ENCODE measurements at places on chromosomes 5 and 9.

DNA sequence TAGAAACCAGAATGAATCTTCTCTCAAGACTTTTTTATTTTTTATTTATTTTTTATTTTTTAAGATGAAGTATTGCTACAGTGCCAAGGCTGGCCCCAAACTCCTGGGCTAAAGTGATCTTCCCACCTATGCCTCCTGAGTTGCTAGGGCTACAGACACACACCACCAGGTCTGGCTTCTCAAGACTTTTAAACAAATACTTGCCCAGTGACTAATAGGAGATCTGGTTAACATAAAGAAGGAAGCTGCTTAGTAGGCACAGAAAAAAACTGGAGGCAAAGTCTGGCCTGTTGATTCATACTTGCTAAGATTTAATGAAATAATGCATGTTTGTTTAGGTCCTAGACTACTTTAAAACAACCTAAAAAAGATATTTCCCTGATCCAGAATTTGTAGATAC is 43.8 kb downstream of the SLC38A9 start:
- peak; percentile 81 for DNase-seq

GRCh38 chr5:1044117-1044516 is 35.5 kb downstream of the NKD2 start:
- DNase-seq: no peak

- DNase-seq: peak; percentile 56
Observed at GRCh38 chr5:117497601-117498000, 923.0 kb upstream of the SEMA6A start.

DNA sequence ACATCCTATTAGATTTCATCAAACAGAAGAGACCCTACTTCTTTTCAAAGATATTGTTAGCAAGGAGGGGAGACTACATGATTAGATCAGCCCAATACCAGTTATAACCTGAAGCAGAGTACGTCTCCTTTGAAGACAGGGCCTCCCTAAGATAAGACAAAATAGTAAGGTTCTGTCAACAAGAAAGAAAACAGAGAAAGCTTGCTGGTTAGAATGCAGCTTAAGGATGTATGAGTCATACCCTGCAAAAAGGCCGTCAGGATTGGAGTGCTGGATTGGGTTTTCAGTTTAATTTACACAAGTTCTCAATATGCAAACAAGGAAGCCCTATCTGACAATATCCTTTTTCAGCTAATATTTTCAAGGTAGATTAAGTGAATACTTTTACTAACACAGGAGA is 1581.2 kb upstream of the WWC1 start:
- no peak for DNase-seq

- no peak for DNase-seq
Observed at GRCh38 chr9:82893549-82893948, 169.4 kb downstream of the RASEF start.

- DNase-seq: peak; percentile 97
Observed at GRCh38 chr5:91280362-91281269, 102.5 kb downstream of the ARRDC3 start.

DNA sequence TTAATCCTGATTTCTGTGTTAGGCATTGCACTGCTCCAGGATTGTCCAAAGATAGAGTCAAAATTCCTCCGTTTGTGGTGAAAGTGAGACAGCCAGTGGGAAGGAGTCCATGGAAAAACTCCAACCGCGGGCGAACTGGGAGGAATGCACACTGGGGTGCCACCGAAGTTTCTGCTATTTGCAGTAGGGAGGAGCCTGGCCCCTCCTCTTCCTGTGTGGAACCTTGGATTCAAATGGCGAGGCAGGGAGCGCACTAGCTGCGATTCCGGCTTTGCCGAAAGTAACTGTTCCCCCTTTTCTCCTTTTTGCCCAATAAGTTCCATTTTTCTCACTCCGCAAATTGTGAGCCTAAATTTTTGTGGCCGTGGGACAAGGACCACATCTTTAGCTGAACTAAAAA is 9.3 kb downstream of the BAAT start:
- DNase-seq: no peak

GRCh38 chr5:168691891-168692290 is 112.7 kb upstream of the PANK3 start:
- no peak for DNase-seq

DNA sequence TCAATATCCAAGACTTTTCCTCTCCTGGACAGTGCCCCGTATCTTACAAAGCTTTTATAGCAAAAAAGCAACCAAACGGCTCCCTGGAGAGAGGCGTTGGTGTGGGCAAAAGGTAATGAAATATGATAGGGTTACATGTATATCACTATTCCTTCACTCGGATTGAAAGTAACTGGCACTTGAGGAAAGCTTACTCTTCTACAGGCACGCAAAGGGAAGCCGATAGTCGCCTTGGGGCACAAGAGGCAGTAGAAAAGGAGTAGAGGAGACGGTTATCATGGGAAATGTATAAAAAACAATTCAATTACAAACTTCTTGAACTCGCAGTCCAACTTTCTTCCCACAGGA is 1.1 kb downstream of the DIAPH1 start:
- no peak for DNase-seq

GRCh38 chr5:142973932-142974331 is 203.8 kb downstream of the ARHGAP26 start:
- no peak for DNase-seq

DNA sequence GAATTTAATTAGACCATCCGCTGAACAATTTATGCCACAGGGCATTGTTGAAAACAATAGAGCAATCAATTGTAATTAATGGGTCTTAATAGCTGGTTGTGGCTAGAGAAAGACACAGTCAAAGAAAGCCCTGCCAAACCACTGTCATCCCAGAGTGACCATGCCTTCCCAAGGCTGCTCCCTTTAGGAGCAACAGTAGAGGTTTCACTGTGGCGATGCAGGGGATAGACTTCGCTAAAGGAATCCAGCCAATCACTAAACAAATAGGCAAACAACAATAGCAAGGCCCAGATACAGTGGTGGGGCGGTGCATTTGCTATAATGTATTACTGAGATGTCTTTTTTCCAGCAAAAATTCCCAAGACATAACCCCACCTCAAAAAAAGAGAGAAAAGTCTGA is 87.8 kb upstream of the SLC27A6 start:
- DNase-seq: no peak

- DNase-seq: no peak
Observed at GRCh38 chr9:94946256-94946655, 219.8 kb downstream of the AOPEP start.

- peak; percentile 77 for DNase-seq
Observed at GRCh38 chr5:72951671-72952468, 4.0 kb upstream of the FCHO2 start.

- DNase-seq: no peak
Observed at GRCh38 chr5:96663608-96664007, 1.4 kb downstream of the CAST start.

- no peak for DNase-seq
Observed at GRCh38 chr5:88792144-88792840, 90.7 kb downstream of the MEF2C start.

DNA sequence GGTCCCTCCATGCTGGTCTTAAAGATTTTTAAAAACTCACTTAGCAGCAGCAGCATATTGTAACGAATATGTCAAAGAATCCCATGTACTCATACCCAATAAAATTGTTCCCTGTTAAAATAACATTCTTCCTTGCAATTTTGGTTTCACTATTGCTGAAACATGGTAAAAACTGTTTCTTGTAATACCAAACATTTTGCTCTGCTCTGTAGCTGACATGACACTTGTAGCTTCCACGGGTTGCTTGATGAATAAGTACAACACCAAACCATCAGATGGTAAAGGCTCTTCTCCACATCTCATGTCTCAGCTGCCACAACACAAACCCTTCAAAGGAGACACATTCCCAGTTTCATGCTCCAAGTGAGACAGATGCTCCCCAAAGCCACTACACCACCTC is 180.7 kb upstream of the PTGER4 start:
- no peak for DNase-seq

DNA sequence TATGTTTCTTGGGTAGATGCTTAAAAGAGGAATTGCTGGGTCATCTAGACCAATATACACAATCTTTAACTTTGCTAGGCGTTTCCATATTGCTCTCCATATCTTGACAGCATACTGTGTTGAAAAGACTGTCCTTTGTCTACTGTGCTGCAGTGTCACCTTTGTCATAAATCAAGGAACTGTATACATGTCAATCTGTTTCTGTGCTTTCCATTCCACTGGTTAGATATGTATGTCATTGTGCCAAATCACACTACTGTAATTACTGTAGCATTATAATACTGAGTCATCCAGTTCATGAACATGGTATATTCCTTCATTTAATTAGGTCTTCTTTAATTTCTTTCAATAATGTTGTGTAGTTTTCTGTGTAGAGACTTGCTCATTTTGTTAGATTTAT is 149.7 kb upstream of the RASGRF2 start:
- no peak for DNase-seq

DNA sequence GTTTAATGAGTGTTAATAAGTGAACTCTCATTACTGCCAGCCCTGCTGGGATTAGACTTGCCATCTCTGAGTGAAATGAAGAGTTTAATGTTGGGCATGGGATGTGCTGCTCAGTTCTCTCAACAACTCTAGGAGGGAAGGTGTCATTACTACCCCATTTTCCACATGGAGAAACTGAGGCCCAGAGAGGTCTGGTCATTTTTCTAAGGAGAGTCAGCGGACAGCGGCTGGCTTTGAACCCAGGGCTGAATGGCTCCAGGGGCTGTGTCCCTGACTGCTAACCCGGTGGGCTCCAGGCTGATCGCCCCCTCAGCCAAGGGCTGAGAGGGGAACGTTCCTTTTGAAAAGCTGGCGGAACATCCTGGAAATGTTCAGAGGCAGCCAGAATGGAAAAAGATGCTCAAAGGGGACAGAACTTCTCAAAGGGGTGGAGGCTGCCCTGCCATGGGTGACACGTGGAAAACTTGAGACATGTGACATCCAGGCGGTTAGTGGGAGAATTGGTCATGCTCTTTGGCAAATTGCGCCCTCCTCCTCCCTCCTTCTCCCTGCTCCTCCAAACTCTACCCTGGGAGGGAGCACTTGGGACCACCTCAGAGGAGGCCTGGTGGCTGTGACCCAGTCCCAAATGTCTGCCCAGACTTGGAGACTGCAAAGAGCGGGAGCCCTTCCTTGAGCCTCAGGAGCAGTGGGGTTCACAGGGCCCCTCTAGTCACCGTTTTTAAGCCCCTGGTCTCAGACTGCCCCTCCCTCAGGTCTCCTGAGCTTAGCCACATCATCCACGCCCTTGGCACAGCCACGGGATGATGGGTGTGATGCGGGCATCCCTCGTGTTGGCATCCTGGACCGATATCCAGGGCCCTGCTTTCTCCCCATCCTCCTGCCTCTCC is 28.7 kb downstream of the DNM1 start:
- no peak for DNase-seq

GRCh38 chr5:69415584-69415958 is 655 bp downstream of the MARVELD2 start:
- no peak for DNase-seq

DNA sequence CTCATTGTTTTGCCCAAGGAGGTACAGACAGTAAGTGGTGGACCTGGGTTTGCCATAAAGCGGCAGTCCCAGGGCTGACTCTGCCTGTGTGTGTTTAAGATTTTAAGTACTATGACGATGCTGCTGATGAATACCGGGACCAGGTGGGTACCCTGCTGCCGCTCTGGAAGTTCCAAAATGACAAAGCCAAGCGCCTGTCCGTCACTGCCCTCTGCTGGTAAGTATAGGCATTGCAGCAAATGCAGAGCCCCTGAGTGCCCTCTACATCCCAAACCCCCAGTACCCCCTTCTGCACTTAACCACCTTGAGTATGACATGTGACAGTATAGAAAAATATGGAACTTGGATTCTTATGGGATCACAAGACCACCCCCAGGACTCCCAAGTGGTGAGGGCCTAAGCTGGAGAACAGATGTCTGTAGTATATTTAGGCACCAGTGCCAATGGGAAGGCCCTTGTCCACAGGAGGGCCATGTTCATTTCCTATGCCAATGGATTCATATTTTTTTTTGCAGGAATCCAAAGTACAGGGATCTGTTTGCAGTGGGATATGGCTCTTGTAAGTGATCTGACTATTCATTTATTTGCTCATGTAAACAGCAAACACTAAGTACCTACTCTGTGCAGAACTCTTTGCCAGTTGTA is 22.0 kb downstream of the ENHO start:
- DNase-seq: peak; percentile 78

GRCh38 chr5:29853711-29854220 is 1339.7 kb upstream of the CDH6 start:
- DNase-seq: no peak

- DNase-seq: no peak
Observed at GRCh38 chr5:157594675-157595459, 19.3 kb upstream of the ADAM19 start.

GRCh38 chr5:33583332-33583731 is 142.6 kb downstream of the TARS1 start:
- no peak for DNase-seq

DNA sequence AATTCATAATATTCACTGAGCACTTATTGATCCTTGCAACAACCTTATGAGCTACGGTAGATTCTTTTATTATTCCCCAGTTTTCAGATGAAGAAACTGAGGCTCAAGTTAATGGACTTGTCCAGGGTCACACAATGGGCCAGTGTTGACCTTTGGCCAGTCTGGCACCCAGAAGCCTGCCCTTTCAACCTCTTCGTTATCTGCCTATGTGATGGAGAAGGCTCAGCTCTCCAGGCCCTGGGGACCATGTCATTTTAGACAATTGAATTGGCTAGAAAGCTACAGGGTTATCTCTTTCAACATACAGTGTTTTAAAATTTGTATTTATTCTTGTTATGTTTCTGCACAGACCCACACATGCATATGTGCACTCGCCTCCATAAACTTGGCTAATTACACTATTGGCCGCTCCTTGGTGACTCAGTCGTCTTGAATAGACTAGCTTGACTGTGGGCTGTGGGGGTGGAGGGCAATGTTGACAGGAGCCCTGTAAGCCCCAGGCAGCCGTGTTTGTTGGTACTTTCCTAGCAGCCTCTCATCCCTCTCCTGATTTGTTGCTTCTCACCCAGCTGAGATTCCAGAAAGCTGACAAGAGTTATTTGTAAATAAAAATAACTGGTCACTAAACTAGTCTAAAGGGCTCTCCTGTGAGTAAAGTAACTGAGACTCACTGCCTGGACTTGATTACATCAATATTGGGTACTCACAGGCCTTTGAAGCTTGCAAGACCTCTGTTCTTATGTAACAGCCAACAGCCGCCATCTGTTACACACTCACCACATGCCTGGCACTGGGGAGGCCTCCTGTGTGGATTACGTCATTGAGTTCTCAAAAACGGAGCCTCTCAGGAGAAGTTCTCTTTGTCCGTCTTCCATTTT is 8.5 kb upstream of the ANGPTL2 start:
- DNase-seq: peak; percentile 73

DNA sequence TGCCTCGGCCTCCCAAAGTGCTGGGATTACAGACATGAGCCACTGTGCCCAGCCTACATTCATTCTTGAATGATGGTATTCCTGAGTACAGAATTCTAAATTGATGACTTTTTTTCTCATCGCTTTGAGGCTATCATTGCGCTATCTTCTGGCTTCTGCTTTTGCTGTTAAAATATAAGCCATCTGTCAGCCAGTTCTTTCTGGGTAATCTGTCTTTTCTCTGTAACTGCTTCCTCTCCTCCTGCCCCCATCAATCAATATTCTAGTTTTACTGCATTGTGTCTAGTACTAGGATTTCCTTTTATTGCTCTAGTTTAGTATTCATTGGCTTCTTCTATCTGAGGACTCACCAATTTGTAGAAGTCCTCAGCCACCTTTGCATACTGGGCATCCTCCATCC is 89.0 kb downstream of the PLPP1 start:
- no peak for DNase-seq

All from adipocyte (in vitro differentiated cells).